ENCODE measurements at places on chromosomes 13 and 19.
A peak's percentile ranks its signal among the peaks of the same experiment; 100 is the strongest.

- DNase-seq, result no peak
Measured at GRCh38 chr13:67854990-67855389, 624.9 kb upstream of the PCDH9 start.

DNA sequence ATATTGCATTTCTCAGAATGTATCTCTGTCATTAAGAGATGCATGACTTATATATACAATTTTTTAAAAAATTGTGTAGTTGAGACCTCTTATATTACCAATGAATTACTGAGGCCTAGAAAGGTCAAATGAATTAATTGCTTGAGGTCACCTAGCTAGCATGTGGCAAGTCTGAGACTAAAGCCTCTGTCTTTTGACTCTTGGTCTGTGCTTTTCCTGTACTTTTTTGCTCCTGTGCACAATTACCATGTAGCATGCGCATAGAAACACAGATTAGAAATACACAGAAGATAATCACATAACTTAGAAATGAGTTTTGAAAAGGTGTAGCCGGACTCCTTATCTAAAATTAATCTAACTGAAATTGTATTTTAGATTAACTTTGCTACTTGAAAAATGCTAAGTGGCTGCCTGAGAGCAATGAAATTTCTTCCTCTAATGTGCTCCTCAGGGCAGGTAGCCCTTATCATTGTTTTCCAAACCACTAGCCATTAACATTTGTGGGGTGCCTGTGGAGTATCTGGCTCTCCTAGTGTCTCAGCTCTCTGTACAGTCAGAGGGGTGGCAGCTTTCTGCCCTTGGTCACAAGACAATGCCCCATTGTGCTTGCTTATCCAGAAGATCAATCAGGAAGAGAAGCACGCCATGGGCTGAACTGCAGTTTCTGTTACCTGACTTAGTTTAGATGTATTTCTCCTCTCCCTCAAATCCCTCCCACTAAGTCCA is 119.6 kb downstream of the RFC3 start:
- no peak for DNase-seq

DNA sequence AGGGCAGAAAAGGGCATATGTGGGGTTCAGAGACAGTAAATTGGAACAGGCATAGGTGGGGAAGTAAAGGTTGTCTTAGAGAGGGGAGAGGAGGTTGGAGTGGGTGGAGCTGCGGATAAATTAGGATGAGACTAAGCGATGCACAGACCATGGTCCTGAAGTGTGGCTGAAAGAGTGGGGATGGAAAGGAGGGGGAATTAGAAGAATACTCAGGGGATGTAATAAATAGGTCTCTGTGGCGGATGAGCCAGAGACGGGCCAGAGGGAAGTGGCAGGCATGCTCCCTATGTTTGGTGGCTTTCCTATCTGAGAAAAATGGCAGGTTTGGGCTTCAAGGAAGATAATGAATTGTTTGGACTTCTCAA is 123.4 kb downstream of the OLFM4 start:
- DNase-seq, result no peak

DNA sequence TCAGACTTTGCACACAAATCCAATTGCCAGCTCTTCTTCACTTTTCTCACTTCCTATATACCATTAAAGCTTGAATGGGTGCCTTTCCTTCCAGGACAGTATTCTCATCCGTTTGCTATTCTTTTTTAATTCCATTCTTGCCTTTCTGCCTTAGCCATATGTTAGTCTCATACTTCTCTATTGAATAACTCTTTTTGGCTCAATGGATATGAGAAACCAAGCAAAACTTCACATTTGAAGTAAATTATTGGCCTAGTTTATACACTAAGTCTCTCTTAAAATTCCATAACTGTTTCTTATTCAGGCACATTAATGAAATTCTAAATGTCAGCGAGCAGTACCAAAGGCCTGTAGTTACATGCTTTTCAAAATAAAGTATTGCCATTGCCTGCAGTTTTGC is 129.6 kb upstream of the FRY start:
- no peak for DNase-seq

- DNase-seq, result peak; percentile 97
Measured at GRCh38 chr13:30755678-30756077, 20.3 kb downstream of the ALOX5AP start.

DNA sequence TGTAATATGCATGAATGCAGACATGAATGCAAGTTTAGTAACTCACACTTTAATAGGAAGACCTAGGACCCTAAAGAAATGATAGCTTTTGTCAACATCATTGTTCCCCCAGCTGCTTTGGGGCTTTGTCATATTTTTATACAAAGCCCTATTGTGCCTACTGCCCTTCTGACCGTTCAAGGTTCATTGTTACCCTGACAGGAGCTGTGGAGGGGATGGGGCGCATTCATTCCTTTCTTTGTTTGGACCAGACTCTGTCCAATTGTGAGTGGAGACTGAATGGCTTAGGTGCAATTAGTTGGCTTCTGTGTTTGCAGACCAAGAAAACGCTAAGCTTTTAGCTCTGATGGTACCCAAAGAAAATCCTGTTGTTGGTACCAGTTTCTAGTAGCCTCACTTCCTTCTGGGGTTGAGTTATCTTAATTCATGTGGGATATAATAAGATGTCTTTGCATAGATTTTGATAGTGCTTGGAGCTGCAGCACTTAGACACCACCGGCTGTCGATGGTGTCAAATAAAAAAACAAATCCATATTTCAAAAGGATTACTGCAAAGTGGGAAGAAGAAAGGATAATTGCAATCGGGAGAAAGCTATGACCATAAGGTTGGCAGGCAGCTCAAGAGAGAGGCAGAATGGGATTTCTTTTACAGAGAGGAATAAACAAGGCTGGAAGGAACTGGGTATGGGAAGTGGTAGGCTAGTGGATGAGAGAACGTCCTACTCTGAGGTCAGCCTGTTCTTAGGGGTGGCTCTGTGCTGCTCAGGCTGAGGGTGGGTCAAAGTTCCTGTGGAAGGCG is 133.9 kb upstream of the TMTC4 start:
- DNase-seq, result no peak

Measured in trophoblast cell (in vitro differentiated cells and primary cell).